ENCODE measurements at places on chromosomes 2 and 18.

DNA sequence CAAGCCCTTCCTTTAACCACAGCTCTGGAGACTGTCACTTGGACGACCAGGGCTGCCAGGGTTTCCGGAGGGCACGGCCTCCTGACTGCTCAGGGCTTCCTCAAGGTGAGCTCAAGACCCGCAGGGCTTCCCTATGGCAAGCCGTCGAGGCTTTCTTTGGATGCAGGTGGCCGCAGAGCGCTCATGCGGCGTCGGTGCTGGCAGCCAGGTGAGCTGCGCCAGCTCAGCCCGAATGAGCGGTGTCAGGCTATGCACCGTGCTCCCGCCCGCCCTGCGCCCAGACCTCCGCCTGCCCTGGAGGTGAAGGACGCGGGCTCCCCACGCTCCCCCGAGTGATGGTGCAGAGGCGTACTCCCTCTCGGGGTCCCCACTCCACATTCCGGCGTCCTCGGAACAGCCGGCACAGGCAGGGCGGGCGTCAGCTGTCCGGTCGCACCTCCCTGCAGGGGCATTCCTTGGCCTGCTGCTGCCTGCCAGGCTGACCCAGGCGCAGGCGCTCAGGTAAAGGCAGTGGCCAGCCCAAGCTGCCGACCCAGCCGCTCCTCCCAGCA is 20.8 kb upstream of the TUBB6 start:
- no peak for DNase-seq

DNA sequence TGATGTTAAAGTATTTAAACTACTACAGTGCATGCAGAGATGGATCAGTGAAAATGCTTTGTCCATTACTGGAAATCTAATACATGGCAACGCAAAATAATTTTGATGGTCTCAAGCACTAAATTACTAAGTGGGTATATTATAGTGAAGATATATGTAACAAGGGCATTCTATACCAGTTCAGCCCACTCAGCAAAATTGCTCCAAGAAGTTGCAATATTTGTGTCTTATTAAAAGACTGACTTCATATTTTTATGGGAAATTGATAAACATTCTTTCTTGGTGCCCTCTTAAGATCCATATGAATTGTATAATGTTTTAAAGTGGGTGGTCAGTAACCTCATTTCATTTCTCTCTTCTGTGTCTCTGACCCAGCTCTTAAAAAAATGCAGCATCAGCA is 343.1 kb upstream of the MEX3C start:
- DNase-seq, result no peak

GRCh38 chr2:225400546-225401400 is 1.3 kb downstream of the NYAP2 start:
- DNase-seq, result no peak

DNA sequence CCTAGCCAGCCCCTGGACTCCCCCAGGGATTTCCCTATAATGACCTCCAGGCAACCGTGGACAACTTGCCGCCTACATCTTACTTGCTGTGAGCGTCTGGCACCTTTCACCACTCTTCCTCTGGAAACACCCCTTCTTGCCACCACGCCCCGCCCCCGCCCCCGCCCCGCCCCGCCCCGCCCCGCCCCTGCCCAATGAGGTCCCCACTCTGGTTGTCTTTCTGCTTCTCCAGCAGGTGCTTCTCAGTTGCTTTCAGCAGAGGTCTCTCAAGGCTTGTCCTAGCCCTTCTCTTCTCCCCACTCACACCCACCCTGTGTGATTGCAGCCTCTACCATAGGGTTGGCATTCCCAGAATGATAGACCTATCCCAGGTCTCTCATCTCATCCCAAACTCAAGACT is 214.5 kb downstream of the EN1 start:
- DNase-seq, result no peak

GRCh38 chr2:162330881-162331280 is 12.4 kb upstream of the IFIH1 start:
- DNase-seq, result no peak

GRCh38 chr2:37388074-37388473 is 43.6 kb downstream of the QPCT start:
- DNase-seq, result no peak

- DNase-seq, result no peak
Measured at GRCh38 chr2:176856683-176857082, 355.9 kb upstream of the HNRNPA3 start.

DNA sequence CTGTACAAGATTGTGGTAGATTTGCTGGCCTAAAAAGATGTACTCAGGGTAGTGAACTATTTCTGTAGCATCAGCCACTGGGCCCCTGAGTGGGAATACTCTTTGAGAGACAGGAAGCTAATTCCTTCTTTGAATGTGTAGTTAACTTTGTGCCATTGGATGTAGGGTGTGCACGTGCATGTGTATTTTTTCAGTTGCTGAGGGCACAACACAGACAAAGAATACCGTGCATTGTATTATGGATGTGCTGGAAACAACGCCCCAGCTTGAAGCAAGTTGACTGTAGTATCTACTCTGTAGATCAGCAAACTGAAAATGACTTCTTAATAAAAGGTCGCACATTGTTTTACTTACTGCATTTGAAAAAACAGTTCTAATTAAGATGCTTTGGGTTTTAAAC is 14.1 kb downstream of the CRIM1 start:
- DNase-seq, result no peak

DNA sequence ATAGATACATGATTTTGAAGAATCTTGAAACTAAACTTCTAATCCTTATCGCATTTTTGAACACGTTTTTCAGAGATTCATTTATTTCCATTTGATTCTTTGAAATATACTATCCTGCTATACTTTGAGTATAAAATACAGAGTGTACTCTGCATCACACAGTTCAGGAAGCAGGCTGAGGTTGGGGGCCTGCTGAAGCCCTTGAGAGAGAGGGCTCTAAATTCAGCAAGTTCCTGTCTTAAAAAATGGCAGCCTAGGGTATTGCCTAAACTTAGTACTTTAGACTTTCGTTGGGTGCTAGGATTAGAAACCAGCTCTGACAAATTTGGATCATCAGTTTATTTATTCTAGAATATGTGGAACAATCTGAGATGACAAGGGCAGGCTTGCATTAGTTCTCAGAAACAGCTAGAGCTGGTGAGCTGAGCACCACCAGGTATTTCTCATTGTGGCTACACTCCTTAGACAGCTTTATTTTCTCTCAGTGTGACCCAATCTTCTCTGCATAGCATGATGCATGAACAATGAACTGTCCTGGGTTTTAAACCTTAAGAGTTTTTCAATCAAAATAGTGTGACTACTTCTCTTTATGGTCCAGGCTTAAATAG is 49.1 kb downstream of the TFPI start:
- DNase-seq, result no peak

DNA sequence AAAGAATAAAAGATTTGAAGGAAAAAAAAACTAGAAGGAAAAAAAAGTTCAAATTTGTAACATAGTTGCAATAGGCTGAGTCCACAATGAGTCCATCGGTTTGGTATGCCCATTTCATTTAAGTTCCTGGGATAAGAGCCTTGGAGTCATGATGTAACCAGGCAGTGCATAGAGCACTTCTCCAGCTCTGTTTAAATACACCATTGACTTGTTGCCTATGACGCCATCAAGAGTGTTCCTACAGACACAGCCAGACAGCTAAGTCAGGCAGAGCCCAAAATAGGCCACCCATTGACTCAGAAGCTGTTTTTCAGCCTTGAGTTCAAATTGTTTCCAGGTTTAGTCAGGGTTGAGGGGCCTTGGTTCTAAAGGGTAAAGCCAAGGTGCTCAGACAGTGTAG is 44.9 kb downstream of the SOCS6 start:
- DNase-seq, result no peak

GRCh38 chr2:129402076-129402475 is 577.4 kb upstream of the RAB6C start:
- no peak for DNase-seq

DNA sequence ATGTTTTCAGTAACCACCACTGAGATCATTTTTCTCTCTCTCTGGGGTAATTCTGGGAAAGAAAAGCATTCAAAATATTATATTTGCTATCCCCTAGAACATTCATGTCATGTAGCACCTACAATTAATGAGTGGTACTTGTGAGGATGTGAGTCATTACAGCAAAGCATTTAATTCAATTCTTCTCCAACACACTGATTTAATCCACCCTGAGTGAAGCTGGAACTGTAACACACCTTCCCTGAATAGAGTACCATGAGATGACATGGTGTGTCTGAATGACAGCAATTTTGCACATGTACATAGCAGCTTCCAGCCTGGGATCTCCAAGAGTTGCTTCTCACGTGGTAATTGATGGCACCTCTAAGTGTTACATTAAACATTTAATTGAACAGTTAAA is 207.1 kb upstream of the SLC14A2 start:
- no peak for DNase-seq

GRCh38 chr2:198203336-198204069 is 399.1 kb downstream of the PLCL1 start:
- peak; percentile 56 for DNase-seq

DNA sequence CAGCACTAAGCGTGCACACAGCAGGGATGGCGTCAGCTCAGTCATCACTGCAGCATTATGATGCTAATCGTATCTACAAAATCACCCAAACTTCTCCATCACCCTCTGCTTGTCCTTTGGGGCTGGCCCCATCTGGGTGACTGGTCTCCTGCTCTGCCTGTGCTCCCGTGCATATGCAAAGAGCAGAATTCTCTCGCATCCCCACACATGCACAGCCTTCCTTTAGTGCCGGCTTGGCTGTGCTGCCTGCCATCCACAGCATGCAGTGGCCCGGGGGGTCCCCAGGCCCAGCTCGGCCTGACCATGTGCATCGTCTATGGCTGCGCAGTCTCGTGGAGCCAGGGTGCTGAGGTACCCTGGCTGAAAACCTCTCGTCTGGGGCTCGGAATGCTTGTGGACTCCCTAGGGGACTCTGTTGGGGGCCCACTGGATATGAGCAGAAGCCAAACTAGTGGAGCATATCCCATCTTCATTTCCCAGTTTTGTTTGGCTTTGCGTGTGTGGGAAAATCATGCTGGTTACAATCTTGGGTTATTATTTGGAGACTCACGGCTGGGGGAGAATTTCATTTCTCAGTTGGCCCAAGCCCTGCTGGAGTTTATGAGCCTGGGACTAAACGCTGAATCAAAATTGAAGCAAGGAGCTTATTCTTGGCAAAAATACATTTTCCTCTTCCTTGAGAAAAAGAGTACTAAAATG is 70.9 kb upstream of the HS6ST1 start:
- DNase-seq, result no peak

GRCh38 chr2:145116056-145116455 is 596.1 kb upstream of the ZEB2 start:
- DNase-seq, result no peak

GRCh38 chr18:713135-713490 is 683 bp upstream of the ENOSF1 start:
- DNase-seq, result no peak

DNA sequence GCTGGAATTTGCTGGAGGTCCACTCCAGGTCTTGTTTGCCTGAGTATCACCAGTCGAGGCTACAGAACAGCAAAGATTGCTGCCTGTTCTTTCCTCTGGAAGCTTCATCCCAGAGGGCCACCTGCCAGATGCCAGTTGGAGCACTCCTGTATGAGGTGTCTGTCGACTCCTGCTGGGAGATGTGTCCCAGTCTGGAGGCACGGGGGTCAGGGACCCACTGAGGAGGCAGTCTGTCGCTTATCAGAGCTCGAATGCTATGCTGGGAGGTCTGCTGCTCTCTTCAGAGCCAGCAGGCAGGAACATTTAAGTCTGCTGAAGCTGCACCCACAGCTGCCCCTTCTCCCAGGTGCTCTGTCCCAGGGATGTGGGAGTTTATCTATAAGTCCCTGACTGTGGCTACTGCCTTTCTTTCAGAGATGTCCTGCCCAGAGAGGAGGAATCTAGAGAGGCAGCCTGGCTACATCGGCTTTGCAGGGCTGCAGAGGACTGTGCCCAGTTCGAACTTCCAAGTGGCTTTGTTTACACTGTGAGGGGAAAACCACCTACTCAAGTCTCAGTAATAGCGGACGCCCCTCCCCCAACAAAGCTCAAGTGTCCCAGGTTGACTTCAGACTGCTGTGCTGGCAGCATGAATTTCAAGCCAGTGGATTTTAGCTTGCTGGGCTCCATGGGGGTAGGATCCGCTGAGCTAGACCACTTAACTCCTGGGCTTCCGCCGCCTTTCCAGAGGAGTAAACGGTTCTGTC is 301.1 kb downstream of the ERBB4 start:
- no peak for DNase-seq

DNA sequence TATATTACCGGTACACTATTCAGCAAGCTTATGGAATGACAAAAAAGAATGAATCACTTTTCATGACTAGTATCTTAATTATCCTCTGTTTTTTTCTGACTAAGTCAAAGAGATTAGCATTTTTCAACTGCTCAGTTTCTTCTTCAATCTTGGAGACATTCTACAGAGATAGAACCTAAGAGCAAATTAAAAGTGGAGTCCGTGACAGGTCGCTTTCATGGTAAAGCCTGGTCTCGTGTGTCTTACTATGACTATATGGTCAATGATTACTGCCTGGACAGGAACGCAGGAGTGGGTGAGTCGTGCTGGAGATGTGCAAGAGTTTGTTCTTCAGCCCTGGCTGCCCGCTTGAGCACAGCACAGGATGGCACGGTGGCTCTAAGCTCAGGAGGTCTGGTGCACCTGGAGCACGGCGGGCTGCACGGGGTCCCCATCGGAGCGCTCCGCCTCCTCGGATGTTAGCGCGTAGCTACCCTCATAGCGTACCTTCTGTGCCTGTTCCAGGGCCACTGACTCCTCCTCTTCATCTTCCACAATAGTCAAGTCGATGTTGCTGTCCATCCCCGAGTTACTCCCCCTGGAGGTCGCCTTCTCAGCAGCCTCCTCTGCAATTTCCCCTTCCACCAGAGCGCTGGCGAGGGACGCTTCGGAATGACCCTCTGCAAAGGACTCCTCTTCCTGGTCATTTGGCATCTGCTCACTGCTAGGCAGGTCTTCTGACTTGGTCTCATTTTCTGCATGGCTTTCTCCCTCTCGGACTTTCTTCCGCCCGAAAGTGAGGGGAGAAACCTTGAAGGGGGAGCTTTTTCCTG is 11.1 kb downstream of the CAVIN2 start:
- DNase-seq, result no peak

- DNase-seq, result no peak
Measured at GRCh38 chr2:222693837-222694236, 22.4 kb downstream of the MOGAT1 start.

- DNase-seq, result no peak
Measured at GRCh38 chr2:15038366-15039364, 406.1 kb downstream of the LRATD1 start.

- no peak for DNase-seq
Measured at GRCh38 chr2:46101557-46102220, 195.5 kb upstream of the EPAS1 start.

GRCh38 chr2:151569167-151569566 is 159.5 kb downstream of the RIF1 start:
- no peak for DNase-seq

All from small intestine (tissue), 16 donors.